ENCODE measurements at places on chromosomes 7 and 10. TPM values are rescaled to one million over a fixed set of nuclear protein-coding genes. Genes with fewer than 3 reads are reported as not detected.

DNAJB9 gene
- 19.4 TPM for polyA plus RNA-seq

DNA sequence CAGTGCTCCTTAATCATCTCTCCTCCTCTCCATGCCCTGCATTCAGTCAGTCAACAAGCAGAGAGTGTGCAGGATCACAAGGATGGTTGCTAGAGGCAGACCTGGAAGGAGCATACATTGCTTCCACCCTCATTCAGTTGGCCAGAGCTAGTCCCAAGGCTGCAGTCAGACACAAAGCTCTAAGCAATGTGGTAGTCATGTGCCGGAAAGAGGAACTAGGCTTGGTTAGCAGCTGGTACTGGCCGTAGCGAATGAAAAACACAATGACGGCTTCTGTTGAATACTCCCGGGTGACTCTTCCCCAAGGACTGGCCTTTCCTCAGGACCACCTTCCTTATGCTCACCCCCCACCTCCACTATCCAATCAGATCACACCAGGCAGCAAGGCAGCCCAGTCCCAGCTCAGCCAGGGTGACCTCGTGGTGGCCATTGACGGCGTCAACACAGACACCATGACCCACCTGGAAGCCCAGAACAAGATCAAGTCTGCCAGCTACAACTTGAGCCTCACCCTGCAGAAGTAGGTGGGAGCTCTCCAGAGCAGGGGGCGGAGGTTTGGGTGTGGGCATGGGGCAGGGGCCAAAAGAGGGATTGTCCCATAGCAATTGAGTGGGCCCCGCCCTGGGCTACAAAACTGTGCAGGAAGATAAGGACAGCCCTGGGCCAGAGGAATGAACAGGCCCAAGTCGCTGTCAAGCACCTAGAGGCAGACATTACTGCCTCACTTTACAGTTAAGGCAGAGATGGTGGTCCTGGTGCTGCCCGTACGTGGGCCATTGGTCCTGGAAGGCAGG is 10.9 kb downstream of the LDB3 start:
- no peaks in the 10 kb centered on the region for H3K27me3 ChIP-seq
- no peak overlapping the region for H3K4me3 ChIP-seq
- no peak overlapping the region for H3K27ac ChIP-seq
- peak; percentile 69 for DNase-seq
- no peaks in the 10 kb centered on the region for H3K4me1 ChIP-seq

DNA sequence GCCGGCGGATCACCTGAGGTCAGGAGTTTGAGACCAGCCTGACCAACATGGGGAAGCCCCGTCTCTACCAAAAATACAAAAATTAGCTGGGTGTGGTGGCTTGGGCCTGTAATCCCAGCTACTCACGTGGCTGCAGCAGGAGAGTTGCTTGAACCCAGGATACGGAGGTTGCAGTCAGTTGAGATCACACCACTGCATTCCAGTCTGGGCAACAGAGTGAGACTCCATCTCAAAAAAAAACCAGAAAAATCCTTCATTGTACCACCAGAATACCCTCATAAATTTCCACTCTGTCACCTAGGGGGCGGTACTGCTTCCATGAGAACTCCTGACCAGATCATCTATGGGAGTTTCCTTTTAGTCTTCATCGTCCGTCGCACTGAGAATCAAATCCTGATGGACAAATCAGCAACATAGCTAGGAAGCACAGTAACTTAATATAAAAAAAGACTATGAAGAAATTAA is 225.8 kb upstream of the KLF14 start:
- H3K36me3 ChIP-seq, result no peaks in the 10 kb centered on the region
- DNase-seq, result no peak
- H3K4me3 ChIP-seq, result no peak overlapping the region
- no peaks in the 10 kb centered on the region for H3K27me3 ChIP-seq

- H3K27ac ChIP-seq, result no peak overlapping the region
- DNase-seq, result no peak
- H3K27me3 ChIP-seq, result no peaks in the 10 kb centered on the region
- peaks cover 3% of the 10 kb centered on the region for H3K4me1 ChIP-seq
Observed at GRCh38 chr10:58773341-58773740, 260.7 kb downstream of the BICC1 start.

DNA sequence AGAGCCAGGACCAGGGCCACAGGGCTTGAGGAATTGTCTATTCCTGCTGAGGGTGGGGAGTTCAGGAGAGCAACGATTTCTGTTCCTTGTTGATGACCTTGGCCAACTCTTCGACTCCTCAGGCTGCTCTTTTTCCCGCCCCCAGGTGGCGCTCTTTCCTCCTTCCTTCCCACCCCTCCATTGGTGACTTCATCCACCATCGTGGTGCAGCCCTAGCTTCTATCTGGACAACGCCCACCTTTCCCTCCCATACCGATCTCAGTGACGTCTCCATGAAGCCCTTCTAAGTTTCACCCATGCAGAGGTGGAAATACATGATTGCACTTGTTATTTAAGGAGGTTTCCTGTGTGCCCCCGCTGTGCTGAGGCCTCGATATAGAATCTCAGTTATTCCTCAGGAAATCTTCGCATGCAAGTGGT is 22.1 kb upstream of the CARD11 start:
- H3K36me3 ChIP-seq, result no peaks in the 10 kb centered on the region
- no peaks in the 10 kb centered on the region for H3K27me3 ChIP-seq
- H3K4me1 ChIP-seq, result no peaks in the 10 kb centered on the region
- no peak overlapping the region for H3K4me3 ChIP-seq

GRCh38 chr7:139620676-139621344 is 97.3 kb downstream of the CLEC2L start:
- no peak overlapping the region for H3K27ac ChIP-seq
- H3K27me3 ChIP-seq, result no peaks in the 10 kb centered on the region
- no peak overlapping the region for H3K4me3 ChIP-seq
- DNase-seq, result no peak

GRCh38 chr7:80485721-80486120 is 26.1 kb downstream of the GNAT3 start:
- no peaks in the 10 kb centered on the region for H3K4me1 ChIP-seq
- no peak overlapping the region for H3K27ac ChIP-seq
- no peak for DNase-seq
- H3K36me3 ChIP-seq, result no peaks in the 10 kb centered on the region

SLC16A12 gene
- polyA plus RNA-seq, result 0.63 TPM

DNA sequence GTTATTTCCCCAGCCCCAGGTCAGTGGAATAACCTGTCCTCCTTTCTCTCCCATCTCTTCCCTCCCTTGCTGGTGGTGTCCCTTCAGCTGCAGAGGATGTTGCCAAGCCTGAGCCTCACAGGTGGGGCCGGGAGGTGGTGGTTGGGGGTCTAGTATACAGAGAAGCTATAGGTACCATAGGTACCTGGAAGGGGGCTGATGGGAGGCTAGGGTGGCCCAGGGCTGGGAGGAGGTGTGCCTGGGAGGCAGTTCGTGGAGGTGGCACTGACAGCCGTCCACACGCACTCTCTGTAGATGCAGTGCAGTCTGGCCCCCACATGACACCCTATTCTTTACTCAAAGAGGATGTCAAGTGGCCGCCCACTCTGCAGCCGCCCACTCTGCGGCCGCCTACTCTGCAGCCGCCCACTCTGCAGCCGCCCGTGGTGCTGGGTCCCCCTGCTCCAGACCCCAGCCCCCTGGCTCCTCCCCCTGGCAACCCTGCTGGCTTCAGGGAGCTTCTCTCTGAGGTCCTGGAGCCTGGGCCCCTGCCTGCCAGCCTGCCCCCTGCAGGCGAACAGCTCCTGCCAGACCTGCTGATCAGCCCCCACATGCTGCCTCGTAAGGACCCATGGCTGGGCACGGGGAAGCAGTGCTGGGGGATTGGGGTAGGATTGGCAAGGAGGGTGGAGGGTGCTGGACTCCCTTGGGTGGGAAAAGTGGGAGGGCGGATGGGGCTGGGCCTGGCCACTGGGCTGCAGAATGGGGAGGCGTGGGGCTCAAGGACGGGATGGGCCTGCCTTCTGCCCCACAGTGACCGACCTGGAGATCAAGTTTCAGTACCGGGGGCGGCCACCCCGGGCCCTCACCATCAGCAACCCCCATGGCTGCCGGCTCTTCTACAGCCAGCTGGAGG is 9.5 kb downstream of the IRF5 start:
- no peaks in the 10 kb centered on the region for H3K4me1 ChIP-seq
- H3K4me3 ChIP-seq, result no peak overlapping the region
- no peak overlapping the region for H3K27ac ChIP-seq
- no peaks in the 10 kb centered on the region for H3K27me3 ChIP-seq
- no peaks in the 10 kb centered on the region for H3K36me3 ChIP-seq
- DNase-seq, result no peak

GRCh38 chr10:27663621-27664020 is 82.0 kb downstream of the MKX start:
- no peaks in the 10 kb centered on the region for H3K36me3 ChIP-seq
- no peak overlapping the region for H3K27ac ChIP-seq
- DNase-seq, result no peak

SKAP2 gene
- 12.4 TPM for polyA plus RNA-seq

EPHA1 gene
- polyA plus RNA-seq, result 1.9 TPM

- H3K4me3 ChIP-seq, result no peak overlapping the region
- no peak for DNase-seq
- H3K27me3 ChIP-seq, result no peaks in the 10 kb centered on the region
- H3K4me1 ChIP-seq, result peaks cover 8% of the 10 kb centered on the region
Observed at GRCh38 chr10:44995914-44996669, 4.6 kb upstream of the ZNF22 start.

DNA sequence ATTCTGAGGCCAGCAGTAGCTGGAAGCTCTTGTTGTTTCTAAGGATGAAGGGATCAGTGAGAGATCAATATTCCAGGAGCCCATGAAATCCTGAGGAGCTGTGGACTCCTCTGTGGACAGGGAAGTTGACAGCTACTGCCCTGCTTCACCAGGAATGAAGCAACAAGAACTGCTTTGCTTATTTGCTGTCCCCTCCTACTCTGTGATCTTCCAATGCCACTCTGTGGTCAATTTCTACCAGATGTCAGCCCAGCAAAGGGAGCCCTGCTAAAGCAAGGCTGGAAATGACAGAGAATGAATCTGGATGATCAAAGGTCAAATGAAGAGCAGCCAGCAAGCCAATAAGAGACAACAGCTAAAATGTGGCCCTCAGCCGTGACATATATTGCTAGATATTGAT is 227.5 kb upstream of the CHRM2 start:
- DNase-seq, result no peak
- no peaks in the 10 kb centered on the region for H3K36me3 ChIP-seq
- no peak overlapping the region for H3K4me3 ChIP-seq
- H3K27me3 ChIP-seq, result no peaks in the 10 kb centered on the region
- no peaks in the 10 kb centered on the region for H3K4me1 ChIP-seq

GRCh38 chr7:142815134-142815533 is 39.7 kb upstream of the EPHB6 start:
- DNase-seq, result no peak
- no peaks in the 10 kb centered on the region for H3K36me3 ChIP-seq
- no peaks in the 10 kb centered on the region for H3K27me3 ChIP-seq
- no peak overlapping the region for H3K27ac ChIP-seq
- no peaks in the 10 kb centered on the region for H3K4me1 ChIP-seq
- no peak overlapping the region for H3K4me3 ChIP-seq

DNA sequence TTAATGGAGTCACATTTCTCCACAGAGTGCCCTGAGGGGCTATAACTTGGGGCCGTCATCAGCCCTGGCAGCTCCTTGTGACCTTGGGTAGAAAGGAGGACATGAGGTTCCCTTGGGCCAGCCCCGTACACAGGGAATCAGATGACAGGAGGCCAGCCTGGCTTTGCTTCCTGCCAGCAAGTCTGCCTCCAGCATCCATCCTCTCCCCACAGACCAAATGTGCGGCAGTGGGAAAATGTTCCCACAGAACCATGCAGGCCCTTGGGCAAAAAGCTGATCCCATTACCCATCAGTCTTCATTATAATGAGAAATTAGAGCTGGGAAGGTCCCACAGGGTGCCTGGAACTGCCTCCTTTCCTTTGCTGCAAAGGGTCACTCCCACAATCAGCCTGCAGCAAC is 908.3 kb downstream of the GRID1 start:
- H3K4me3 ChIP-seq, result no peak overlapping the region
- no peaks in the 10 kb centered on the region for H3K27me3 ChIP-seq
- H3K4me1 ChIP-seq, result no peaks in the 10 kb centered on the region
- DNase-seq, result no peak
- H3K27ac ChIP-seq, result no peak overlapping the region
- H3K36me3 ChIP-seq, result no peaks in the 10 kb centered on the region

VSTM2A gene
- not detected for polyA plus RNA-seq

FKBP6 gene
- polyA plus RNA-seq, result not detected

GRCh38 chr10:128172756-128173155 is 46.5 kb upstream of the MKI67 start:
- no peak overlapping the region for H3K27ac ChIP-seq
- DNase-seq, result no peak
- H3K4me3 ChIP-seq, result no peak overlapping the region

- H3K27ac ChIP-seq, result no peak overlapping the region
- H3K27me3 ChIP-seq, result no peaks in the 10 kb centered on the region
- H3K4me1 ChIP-seq, result no peaks in the 10 kb centered on the region
- no peaks in the 10 kb centered on the region for H3K36me3 ChIP-seq
- peak; percentile 24 for DNase-seq
Observed at GRCh38 chr10:79060641-79061255, 8.0 kb upstream of the ZMIZ1 start.

CFAP69 gene
- 1.8 TPM for polyA plus RNA-seq
